ENCODE measurements at places on chromosomes 7 and 10.

GRCh38 chr7:3174515-3175284 lies 126.4 kb upstream of the SDK1 start:
- DNase-seq: no peak

DNA sequence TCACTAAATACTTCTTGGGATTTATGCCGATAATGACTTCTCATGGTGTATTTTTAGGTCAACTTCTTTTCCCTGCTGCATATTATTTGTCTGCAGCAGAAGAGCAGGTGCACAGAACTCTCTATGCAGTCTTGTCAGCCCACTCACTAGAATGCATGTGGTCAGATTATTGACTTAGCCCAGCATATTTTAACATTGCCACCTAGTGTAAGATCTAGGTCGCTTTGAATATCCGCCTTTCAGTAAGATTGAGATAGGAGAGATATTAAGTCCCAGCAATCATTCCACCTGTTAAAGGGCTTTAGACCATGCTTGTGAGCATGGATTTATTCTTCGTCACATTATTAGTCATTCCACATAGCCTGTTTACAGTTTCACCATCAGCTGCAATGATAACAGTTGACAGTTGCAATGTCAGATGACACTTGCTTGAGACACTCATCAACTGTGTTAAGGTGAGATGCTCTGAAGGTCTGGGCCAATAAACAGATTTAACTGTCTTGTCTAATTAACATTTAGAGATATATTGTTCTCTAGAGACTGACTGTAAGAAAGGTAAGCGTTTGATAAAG lies 491.7 kb downstream of the ARL4A start:
- no peak for DNase-seq

- no peak for DNase-seq
Observed at GRCh38 chr7:135165862-135166261, 4.6 kb downstream of the CYREN start.

- peak; percentile 39 for DNase-seq
Observed at GRCh38 chr10:104328896-104329710, 9.2 kb downstream of the ITPRIP start.

DNA sequence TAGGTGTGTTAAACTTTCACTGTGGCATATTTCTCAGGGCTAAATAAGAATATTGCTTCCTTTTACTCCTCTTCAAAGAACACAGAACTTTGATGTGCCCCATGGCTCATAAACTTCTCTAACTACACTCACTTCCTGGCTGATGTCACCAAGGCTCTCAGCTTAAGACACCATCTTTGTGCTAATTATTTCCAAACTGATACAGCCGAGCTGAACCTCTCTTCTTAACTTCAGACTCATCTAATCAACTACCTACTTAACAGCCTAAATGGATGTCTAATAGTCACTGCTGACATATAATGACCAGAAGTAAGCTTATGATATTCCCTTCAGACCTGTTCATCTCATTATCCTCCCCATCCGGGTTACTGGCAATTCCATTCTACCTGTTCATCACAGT lies 3.6 kb downstream of the C10orf67 start:
- DNase-seq: no peak

GRCh38 chr7:35839860-35840854 lies 39.3 kb downstream of the SEPTIN7 start:
- DNase-seq: no peak

DNA sequence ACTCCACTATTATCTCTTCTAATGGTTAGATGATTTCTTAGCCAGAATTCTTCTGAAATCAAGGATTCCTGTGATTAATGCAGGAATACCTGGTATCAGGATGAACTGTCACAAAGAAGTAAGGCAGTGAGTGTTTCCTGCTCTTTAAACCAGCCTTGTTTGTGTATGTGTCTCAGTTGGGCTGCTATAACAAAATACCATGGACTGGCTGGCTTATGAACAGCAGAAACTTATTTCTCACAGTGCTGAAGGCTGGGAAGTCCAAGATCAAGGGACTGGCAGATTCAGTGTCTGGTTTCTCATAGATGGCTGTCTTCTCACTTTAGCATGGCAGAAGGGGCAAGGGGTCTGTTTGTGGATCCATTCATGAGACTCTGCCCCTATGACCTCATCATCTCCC lies 42.7 kb downstream of the LRMDA start:
- no peak for DNase-seq

DNA sequence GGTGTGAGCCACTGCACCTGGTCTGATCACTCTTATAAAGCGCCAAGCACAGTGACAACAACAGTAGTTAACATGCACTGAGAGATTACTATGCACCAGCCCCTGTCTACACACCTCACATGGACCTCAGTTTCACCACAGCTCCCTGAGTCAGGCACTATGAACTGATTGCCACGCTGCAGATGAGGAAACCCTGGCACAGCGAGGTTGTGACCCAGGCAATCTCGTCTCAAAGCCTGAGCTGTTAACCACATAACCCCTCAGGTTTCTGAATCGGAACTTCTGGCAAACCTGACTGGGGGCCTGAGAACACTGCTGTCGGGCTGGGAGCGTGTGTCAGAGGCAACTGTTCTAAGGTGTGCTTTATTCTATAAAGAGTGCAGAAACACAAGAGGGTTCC lies 150.8 kb downstream of the RNF216 start:
- no peak for DNase-seq

DNA sequence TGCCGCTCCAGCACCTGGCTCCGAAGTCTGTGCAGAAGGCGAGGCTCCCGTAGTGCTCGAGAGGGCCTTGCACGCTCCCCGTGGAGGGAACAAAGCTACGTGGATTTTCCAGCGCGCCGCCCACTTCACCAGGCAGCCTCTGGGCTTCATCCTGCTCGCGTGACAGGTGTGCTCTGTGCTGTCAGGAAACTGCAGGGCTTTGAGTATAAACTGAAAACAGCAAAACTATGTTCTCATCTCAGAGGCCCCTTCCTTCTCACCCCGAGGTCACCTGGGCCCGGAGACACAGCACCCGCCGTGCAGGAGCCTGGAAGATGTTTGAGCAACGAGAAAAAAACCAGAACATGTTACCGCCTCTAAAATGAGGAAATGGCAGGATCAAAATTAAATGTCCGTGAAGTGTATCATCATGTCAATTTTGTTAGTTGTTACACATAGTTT lies 17.6 kb upstream of the GPR146 start:
- DNase-seq: no peak

DNA sequence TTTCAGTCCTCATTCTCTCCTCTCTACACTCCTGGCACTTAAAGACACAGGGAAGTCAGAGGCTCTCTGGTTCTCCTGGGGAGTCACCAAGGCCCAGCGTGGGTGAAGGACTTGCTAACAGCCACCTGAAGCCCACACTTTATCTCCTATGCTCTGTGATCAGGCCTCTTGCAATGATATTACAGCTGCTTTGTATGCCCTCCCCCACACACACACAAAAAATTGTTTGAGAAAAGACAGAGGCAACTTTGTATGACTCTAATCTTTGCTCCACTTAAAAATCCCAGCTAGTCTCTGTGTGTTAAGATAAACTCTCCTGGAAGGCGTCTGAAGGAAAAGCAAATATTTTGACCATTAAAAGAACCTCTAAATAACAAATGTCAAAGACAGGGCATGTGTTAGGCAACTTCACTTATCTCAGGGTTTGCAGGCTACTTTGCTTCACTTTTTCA lies 507.2 kb downstream of the TNS3 start:
- DNase-seq: no peak

GRCh38 chr10:25052012-25052411 lies 35.6 kb downstream of the THNSL1 start:
- DNase-seq: no peak

GRCh38 chr10:117365612-117366011 lies 9.6 kb downstream of the PDZD8 start:
- no peak for DNase-seq

DNA sequence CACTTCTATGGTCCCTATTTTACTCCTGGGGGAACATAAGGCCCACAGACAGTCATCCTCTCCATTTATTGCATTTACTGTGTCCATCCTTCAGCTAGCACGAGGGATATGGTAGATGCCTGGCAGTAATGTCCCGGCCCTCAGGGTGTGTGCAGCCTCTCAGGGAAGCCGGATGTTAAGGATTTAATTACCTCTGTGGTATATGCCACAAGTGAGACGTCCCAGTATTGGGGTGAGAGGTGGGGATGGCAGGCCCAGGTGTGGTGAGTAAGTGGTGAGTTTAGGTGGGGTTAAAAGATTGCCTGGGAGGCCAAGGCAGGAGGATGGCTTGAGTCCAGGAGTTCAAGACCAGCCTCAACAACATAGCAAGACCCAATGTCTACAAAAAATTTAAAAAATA lies 144.9 kb downstream of the SH3PXD2A start:
- DNase-seq: no peak

DNA sequence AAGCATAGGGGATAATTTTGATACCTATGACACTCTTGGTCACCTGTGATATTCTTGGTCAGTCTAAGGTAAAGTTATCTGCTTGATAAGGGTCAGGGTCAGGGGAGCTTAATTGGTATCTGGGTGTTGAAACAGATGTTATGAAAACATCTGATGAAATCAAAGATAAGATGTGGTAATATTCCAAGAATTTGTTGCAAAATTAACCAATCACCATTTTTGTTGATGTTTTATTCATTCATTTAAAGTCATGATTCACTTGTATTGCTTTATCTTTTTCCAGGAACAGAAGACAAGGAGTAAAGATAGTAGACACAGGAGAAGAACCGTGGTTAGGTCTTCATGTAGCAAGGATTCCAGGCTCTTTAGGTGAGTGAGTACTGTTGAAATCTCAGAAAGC lies 103.1 kb downstream of the SEMA3C start:
- DNase-seq: no peak

DNA sequence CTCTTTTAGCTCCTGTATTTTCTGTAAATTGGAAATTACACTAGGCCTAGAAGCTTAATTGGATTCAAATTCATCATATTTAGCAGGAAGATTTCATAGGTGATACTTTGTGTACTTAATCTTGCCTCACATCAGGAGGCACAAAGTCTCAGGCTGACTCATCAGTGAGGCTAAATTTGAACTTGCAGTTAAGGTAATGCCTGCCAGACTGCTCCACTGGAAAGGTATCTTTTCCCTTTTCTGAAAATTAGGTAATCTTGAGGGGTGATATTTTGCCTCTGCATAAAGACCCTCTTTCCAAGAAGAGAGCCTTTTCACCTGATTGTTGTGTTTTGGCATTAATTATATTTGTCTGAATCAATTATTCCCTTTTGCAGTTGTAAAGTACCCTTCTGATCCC lies 14.6 kb downstream of the PPIA start:
- DNase-seq: no peak
